ENCODE measurements at places on chromosomes 16 and 17.
A peak's percentile ranks its signal among the peaks of the same experiment; 100 is the strongest.

- DNase-seq: no peak
These were observed 21.5 kb downstream of the FBXO31 start for GRCh38 chr16:87361916-87362619.

DNA sequence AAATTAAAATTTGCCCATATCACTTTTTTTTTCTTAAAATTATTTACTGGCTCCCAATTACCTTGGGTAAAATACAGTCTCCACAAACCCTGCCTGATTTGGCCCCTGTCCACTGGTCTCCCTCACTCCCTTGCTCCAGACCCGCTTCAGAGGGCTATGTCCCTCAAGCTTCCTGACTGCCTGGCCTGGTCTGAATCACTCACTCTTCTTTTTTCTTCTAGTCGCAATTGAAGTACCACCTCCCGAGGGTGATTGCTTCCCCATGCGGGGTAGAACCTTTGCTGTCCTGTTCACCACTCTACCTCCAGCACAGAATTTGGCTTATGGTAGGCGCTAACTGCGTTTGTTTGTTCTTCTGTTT, 598 bp upstream of the PGAP3 start:
- no peak for DNase-seq

GRCh38 chr17:77186141-77186604, 45.4 kb downstream of the SEC14L1 start:
- DNase-seq: peak; percentile 15

DNA sequence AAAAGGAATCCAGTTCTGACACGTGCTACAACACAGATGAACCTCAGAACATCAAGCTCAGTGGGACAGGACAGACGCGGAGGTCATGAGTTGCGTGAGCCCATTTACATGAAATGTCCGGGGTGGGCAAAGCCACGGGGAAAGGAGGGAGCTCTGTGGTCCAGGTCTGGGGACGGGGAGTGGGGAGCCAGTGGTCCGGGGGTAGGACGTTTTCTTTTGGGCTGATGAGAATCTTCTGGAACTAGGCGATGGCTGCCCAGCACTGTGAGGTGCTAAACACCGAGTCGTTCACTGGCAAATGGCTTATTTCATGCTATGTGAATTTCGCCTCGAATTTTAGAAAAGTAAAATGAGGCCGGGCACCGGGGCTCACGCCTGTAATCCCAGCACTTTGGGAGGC, 2.6 kb upstream of the LMF1 start:
- DNase-seq: no peak

- no peak for DNase-seq
These were observed 31.0 kb upstream of the KCNJ2 start for GRCh38 chr17:70138291-70138865.

DNA sequence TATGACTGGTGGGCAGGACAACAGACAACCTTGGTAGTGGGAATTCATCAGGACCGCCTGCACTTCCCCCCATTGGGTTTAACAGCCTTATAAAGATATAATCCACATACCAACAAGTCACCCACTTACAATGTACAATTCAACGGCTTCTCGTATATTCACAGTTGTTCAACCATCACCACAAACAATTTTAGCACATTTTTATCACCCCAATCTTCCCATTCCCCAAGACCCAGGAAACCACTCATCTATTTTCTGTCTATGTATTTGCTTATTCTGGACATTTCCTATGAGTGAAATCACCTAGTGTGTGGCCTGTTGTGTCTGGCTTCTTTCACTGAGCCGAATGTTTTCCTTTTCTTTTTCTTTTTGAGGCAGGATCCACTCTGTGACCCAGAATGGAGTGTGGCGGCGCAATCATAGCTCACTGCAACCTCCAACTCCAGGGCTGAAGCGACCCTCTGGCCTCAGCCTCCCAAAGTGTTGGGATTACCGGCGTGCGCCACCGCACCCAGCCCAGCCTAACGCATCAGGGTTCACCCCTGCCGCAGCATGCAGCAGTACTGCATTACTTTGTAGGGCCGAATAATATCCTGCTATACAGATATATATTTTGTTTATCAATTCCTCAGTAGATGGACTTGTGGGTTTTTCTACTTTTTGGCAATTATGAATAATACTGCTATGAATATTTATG, 10.9 kb downstream of the ANKS3 start:
- DNase-seq: no peak

GRCh38 chr17:53924530-53925455, 102.1 kb downstream of the KIF2B start:
- no peak for DNase-seq

GRCh38 chr16:19911747-19912454, 27.3 kb upstream of the GPRC5B start:
- DNase-seq: no peak

- DNase-seq: no peak
These were observed 96.6 kb downstream of the ENGASE start for GRCh38 chr17:79171188-79171587.

DNA sequence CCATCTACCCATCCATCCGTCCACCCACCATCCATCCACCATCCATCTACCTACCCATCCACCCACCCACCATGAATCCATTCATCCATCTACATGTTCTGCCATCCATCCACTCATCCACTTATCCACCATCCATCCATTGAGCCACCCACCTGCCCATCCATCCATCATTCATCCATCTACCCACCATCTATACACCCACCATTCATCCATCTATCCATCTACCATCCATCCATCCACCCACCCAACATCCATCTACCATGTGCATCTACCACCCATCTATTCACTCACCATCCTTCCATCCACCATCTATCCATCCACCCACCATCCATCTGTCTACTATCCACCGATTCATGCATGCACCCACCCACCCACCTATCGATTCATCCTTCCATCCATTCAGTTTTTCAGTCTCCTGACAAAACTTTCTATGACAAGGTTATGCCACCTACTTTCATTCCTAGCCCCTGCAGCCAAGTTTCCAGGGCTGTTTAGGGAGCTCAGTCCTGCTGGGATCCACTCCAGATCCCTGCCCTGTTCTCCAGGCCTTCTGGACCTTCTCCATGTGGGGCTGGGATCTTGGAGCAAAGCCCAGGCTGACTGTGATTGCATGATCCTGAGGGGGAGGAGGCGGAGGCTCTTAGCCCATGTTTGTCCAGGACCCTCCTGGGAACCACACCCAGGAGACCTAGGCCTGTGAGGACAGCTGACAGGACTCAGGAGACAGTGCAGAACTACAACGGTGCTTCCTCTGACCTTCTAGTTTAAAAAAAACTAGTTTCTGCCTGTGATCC, 27.4 kb downstream of the BCO1 start:
- no peak for DNase-seq

DNA sequence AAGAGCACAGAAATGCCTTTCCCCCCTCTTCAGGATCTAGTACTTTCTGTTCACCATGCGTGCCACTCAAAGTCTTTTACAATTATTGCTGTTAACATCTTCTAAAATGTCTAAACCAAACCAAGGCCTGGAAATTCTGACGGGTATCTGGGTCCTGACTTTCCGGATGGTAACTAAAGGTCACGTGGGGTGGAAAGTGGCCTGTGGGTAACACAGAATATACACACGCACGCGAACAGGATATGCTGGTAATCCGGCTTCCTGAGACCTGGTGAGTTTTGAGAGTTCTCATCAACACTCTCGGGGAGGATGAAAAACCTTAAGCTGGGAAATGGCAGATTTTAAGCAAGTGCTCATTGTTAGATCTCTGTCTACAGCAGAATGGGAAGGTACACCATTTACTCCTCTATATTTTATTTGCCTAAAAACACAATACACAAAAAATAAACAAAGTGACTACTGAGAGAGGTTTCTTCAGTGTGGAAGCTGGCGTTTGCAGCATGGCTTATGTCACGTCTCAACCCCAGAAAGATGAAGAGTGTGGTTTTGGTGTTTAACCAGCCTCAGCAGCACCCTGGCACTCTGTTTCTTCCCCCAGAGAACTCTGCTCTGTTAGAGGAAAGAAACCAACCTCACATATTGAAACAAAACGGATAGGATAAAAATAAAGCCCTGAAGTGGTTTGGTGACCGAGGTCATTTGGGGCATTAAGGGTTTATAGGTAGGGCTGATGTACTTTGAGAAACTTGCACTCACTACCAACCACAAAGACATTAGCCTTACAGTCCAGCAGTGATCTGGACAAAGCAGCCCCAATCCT, 37.3 kb downstream of the SMG6 start:
- peak; percentile 75 for DNase-seq

GRCh38 chr17:63986821-63987220, 11.3 kb upstream of the PRR29 start:
- no peak for DNase-seq

DNA sequence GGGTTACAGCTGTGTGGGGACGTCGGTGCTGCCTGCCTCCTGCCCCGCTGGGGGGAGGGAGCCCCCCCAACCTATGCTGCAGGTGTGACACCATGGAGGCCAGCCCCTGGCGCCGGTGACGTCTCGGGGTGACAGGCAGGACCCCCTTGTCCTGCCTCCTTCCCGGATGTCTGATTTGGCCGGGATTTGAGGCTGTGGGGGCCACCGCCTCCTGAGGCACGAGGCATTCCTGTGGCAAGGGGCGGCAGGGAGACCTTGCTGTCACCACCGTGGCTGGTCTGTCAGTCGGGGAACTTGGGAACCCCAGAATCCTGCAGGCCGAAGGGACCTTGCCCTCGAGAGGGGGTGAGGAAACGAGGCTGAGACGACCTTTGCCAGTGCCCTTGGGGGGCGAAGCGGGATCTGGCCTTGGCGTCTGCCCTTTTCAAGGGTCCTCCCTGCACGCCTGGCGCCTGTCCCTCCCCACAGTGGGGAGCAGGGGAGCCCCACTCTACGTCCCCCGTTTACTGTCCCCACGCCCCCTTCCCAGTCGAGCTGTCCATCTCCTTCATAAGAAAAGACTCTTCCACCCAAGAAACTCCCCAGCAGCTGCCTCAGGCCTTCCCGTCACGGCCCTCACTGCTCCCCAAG, 74.4 kb downstream of the METRNL start:
- DNase-seq: no peak

- DNase-seq: no peak
These were observed 16.9 kb downstream of the RPH3AL start for GRCh38 chr17:335691-336090.

DNA sequence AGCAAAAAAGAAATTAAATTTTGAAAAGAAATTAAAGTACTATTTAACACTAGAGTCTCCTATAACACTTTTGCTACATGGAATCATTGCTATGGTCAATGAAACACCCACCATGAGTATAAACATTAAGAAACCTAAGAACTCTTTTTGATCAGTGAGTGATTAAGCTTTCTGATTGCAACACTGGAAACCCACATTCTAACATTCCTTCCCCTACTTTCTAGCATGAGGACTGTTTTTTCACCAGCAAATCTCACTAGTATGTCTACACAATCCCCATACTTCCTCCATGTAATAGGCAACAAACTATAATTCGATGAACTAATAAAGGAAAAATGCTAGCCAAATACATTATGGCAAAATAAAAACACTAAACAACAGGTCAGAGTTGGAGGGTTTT, 54.7 kb downstream of the SKAP1 start:
- no peak for DNase-seq

- DNase-seq: no peak
These were observed 66.0 kb downstream of the CDK12 start for GRCh38 chr17:39527220-39527813.
